Kidney (tissue), 22 donors: ENCODE measurements at places on chromosomes 4 and X. TPM values are rescaled to one million over a fixed set of nuclear protein-coding genes. Genes with fewer than 3 reads are reported as not detected.

DNA sequence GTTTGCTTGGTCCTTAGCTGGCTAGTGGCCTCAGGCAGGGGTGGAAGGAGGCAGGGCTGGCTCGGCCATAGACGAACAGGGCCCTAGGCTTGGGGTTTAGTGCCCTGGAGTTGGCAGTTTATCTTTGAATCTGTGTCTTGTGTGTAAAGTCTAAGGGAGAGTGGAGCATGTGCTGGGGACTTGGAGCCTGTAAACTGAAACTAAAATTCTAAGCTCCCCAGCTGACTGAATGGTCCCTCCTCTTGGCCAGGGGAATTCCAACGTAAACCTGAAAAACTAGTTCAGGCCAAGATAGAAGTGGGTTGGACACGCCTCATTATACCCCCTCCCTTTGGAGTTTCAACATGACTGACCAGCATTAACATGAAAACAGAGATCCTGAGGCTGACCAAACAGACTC, 46.1 kb upstream of the GPR78 start:
- DNase-seq: peak; percentile 95
- peaks cover 24% of the 10 kb centered on the region for H3K4me1 ChIP-seq

DNA sequence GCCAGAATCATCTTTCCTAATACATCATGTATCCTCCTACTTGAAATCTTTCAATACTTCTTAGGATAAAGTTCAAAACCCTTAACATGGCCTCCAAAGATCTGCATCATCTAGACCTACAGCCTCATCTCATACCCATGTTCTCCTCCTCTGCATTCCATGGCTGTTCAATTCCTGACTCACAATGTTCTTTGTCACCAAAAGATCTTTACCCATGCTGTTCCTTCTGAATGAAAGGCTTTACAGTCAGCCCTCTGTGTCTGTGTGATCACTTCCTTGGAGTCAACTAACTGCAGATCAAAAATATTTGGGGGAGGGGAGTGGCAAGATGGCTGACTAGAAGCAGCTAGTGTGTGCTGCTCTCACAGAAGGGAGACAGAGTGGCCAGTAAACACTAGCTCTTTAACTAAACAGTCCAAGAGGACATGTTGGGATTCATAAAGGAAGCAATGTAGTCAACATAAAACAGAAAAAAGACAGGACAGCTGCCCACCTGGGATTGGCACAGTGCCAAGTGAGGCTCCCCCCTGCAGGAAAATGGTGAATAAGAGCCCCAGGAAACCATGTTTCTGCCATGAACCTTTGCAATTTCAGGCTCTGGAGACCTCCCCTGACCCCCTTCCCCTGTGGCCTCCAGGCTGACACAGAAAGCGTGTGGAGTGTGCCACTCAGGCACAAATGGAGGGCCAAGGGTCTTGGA, 31.9 kb downstream of the CBR4 start:
- H3K4me1 ChIP-seq: no peaks in the 10 kb centered on the region
- H3K27me3 ChIP-seq: no peaks in the 10 kb centered on the region
- H3K27ac ChIP-seq: no peak overlapping the region

The CPE gene
- 24.2 TPM for polyA plus RNA-seq

GRCh38 chr4:28259951-28260350, 1399.3 kb downstream of the STIM2 start:
- H3K36me3 ChIP-seq: no peaks in the 10 kb centered on the region
- H3K4me3 ChIP-seq: no peak overlapping the region
- no peaks in the 10 kb centered on the region for H3K27me3 ChIP-seq
- H3K4me1 ChIP-seq: no peaks in the 10 kb centered on the region
- DNase-seq: no peak

The UGT8 gene
- 20.0 TPM for polyA plus RNA-seq

The KIT gene
- 7.7 TPM for polyA plus RNA-seq

- H3K36me3 ChIP-seq: no peaks in the 10 kb centered on the region
- peak overlapping the region; percentile 91 for H3K27ac ChIP-seq
- peak overlapping the region; percentile 40 for H3K4me3 ChIP-seq
- no peaks in the 10 kb centered on the region for H3K27me3 ChIP-seq
These were observed 22.5 kb downstream of the PTTG2 start for GRCh38 chr4:37982736-37983135.

The FAM184B gene
- 0.39 TPM for polyA plus RNA-seq

DNA sequence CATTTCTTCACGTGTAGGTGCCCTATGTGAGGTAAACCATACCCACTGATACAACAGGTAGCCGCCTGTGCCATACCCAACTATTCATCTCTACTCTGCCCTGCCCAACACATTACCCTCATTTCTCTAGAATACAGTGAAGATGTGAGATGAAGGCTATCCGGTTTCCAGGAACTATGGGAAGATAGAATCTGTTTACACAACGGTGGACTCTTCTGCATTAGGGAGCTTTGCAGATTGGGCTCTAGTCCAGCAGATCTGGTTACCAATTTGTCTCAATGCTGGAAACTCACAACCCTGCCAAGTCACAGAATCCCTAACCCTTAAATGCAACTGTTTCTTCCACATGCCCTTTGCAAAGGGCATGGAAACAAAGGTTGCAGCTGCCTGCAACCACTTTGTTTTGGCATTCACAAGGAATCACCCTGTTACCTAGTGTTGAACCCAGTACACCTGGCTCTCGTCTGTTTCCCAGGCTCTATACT, 6.4 kb upstream of the SLAIN2 start:
- H3K36me3 ChIP-seq: no peaks in the 10 kb centered on the region
- no peaks in the 10 kb centered on the region for H3K4me1 ChIP-seq
- H3K27me3 ChIP-seq: no peaks in the 10 kb centered on the region

GRCh38 chr4:64777286-64777685, 368.0 kb upstream of the TECRL start:
- no peaks in the 10 kb centered on the region for H3K36me3 ChIP-seq
- no peak overlapping the region for H3K4me3 ChIP-seq
